ENCODE measurements at places on chromosomes 12 and 14.

GRCh38 chr14:54475911-54476310 lies 12.9 kb downstream of the GMFB start:
- no peak for DNase-seq

DNA sequence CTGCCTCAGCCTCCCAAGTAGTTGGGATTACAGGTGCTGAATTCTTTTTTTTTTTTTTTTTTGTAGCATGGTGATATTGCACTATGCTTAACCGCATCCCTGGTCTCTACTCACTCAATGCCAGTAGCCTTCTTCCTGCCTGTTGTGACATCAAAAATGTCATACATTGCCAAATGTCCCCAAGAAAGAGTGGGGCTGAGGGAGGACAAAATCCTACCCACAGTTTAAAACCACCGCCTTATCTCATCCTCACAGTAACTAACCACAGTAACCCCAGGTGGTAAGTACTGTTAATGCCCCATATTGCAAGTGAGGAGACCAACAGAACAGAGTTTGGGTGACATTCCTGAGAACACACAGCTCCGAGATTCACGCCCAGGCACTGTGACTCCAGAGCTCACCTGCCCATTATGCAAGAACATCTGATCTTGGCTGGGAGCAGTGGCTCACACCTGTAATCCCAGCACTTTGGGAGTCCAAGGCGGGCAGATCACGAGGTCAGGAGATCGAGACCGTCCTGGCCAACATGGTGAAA lies 19.6 kb downstream of the MORN3 start:
- DNase-seq = no peak

- DNase-seq = no peak
Observed at GRCh38 chr12:113207613-113208040, 13.6 kb upstream of the TPCN1 start.

- DNase-seq = no peak
Observed at GRCh38 chr14:68896132-68896531, 83.0 kb downstream of the ACTN1 start.

GRCh38 chr12:53214687-53215455 lies 7.8 kb upstream of the ITGB7 start:
- DNase-seq = no peak

Data from HuH-7 (cell line).